Caudate nucleus (tissue), 63 donors: ENCODE measurements at places on chromosomes 4 and X.

- DNase-seq: no peak
Measured at GRCh38 chr4:122131562-122132157, 20.5 kb upstream of the BLTP1 start.

- no peak for DNase-seq
Measured at GRCh38 chr4:140529434-140529833, 5.5 kb downstream of the ELMOD2 start.

- no peak for DNase-seq
Measured at GRCh38 chrX:78105944-78106650, 2.0 kb downstream of the PGK1 start.

GRCh38 chr4:90718931-90719330, 591.7 kb downstream of the CCSER1 start:
- no peak for DNase-seq

DNA sequence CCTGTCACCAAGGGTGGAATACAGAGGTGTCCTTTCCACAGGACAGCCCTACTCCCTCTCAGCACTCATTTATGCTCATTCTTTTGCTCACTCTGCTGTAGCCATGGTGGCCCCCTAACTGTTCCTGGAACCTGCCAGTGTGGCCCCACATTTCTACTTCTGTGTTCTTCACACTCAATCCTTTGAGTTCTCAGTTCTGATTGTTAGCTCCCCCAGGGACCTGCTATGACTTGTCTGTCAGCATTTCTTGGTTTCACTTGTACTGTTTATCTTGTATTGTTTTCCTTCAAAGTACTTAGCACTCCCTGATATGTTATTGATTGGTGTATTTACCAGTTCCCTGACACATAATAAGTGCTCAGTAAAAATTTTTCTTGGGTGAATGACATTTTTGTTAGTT, 14.9 kb downstream of the VBP1 start:
- DNase-seq: no peak

DNA sequence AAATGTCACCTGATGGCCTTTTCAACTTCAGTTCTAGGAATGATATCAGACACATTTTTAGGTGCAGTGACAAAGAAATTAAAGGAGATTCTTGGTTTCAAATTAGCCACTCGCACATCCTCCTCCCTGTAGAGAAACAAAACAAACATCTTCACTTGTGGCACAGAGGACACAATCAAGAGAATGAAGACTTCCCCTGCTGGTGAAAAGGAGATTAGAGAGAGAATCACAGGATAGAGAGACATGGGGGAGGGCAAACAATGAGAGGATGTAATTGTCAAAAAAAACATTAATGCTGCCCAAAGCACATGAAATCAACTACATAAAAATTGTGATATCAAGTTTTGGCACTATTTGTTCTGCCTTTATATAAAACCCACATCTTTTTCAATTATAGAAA, 34.5 kb downstream of the ACE2 start:
- DNase-seq: no peak

GRCh38 chr4:107468812-107469211, 251.2 kb downstream of the PAPSS1 start:
- DNase-seq: no peak

GRCh38 chr4:177687117-177687516, 244.9 kb upstream of the AGA start:
- no peak for DNase-seq

- no peak for DNase-seq
Measured at GRCh38 chr4:52510939-52511565, 148.0 kb downstream of the USP46 start.

- no peak for DNase-seq
Measured at GRCh38 chr4:62676962-62677361, 1476.8 kb downstream of the ADGRL3 start.

DNA sequence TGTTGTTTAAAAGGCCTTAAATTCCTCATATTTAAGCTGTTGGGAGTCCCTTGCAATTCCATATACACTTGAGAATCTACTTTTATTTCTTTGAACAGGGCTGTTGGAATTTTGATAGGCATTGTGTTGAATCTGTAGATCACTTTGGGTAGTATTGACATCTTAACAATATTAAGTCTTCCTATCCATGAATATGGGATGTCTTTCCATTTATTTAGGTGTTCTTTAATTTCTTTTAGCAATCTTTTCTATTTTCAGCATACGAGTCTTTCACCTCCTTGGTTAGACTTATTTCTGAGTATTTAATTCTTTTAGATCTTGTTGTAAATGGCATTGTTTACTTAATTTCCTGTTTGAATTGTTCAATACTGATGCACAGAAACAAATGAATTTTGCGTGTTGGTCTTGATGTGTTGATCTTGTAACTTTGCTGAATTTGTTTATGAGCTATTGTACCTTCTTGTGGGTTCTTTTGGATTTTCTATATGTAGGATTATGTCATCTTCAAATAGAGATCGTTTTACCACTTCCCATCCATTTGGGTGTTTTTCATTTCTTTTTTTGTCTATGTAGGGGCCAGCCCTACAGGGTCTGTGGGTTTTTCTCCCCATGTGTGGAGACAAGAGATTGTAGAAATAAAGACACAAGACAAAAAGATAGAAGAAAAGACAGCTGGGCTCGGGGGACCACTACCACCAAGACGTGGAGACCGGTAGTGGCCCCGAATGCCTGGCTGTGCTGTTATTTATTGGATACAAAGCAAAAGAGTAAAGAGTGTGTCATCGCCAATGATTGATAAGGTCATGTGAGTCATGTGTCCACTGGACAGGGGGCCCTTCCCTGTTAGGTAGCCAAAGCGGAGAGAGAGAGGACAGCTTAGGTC, 18.2 kb upstream of the CTBP1 start:
- DNase-seq: no peak

GRCh38 chrX:97860226-97860625, 976.5 kb downstream of the RPA4 start:
- no peak for DNase-seq

DNA sequence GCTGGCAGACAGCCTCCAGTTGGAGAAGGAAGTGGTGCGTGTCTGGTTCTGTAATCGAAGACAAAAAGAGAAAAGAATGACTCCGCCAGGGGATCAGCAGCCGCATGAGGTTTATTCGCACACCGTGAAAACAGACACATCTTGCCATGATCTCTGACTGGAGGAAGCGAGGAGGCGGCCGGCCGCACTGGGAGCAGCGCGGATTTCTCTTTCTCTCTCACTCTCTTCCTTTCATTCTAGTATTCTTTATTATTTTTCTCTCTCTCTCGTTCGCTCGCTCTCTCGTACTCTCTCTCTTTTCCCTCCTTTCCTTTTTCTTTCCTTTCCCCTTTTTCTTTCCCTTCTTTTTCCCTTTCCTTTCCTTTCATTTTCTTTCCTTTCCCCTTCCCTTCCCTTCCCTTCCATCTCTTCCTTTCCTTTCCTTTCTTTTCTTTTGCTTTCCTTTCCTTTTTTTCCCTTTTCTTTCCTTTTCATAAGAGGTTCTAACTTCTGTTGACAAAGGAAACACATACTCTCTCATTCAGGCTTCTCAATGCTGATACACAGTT, 1.2 kb downstream of the POU3F4 start:
- no peak for DNase-seq

DNA sequence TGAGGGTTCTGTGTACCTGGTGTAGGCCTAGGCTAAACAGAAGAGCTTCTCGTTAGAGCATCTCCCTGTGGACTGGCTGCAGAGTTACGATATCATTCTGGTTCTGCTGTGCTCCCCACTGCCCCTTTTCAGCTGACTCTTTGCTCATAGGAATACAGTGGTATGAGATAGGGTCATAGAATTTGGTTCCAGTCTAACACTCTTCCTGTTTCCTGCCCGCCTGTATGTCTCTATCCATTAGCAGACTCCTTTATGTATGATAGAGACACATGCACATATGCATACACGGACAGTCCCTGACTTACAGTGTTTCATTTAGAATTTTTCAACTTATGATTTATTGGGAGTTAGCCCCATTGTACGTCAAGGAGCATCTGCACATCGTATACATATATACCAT, 15.3 kb downstream of the RNF4 start:
- no peak for DNase-seq

- no peak for DNase-seq
Measured at GRCh38 chr4:188092824-188093223, 16.6 kb downstream of the TRIML2 start.

DNA sequence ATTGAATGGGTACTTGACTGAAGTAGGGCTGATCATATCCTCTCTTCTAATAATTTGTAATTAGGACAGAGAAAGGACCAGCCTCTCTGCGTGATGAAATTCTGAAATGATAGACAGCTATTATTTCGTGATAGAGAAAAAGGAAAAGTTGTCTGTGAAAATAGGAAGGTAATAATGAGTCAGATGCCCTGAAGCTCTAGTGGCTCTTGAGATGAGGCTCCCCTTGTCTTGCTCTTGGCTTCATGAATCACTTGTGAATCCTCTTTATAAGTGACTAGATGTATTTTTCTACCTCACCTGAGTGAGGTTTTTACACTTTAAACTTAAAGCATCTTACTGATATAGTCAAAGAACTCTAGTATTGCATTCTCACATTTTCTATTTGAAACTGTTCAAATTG, 888.9 kb downstream of the PCDH18 start:
- DNase-seq: no peak

GRCh38 chr4:7829652-7830580, 109.7 kb downstream of the AFAP1 start:
- no peak for DNase-seq

DNA sequence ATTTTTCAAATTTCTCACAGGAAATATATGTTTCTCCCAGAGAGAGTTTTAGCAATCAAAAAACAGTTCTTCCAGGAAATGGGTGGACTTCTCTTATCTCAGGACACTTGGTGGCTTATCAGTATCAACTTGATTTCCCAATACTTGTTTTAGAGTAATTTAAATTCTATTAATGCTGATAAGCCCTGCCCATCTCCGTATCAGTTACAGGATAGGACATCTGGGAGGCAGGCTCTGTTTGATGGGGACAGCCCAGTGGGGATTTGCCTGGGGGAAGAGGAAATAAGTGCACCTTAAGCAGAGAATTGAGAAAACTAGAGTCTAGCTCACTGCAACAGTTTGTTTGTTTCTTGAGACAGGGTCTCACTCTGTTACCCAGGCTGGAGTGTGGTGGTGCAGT, 43.2 kb upstream of the PDGFRA start:
- no peak for DNase-seq

DNA sequence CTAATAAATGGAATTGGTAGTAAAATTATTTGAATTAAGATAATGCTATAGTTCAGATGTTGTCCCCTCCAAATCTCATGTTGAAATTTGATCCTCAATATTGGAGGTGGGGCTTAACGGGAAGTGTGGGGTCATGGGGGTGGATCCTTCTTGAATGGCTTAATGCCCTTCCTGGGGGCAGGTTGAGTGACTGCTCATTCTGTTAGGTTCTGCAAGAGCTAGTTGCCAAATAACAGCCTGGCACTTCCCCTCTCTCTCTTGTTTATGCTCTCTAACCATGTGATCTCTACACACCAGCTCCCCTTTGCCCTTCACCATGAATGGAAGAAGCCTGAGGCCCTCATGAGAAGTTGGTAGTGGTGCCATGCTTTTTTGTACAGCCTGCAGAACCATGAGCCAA, 724.8 kb upstream of the FTHL17 start:
- no peak for DNase-seq

DNA sequence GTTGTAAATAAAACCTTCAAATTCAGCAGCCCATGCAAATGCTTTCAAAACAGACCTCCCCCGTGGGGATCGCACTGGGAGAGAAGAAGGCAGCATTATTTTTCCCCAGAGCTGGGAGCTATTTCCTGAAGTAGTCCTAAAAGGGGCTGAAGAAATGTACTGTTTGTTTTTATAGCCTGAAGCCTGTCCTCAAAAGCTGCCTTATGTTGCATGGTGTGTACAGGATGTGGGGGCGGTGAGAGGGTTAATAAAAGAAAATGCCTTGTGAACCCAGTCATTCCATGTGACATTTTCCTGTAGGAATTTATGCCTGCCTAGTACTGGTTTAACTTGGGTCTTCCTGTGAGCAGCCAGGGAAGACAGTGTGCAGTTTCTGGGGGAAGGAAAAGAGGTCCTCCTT, 144.1 kb downstream of the SOWAHB start:
- DNase-seq: no peak

GRCh38 chr4:62133101-62133897, 933.2 kb downstream of the ADGRL3 start:
- no peak for DNase-seq

DNA sequence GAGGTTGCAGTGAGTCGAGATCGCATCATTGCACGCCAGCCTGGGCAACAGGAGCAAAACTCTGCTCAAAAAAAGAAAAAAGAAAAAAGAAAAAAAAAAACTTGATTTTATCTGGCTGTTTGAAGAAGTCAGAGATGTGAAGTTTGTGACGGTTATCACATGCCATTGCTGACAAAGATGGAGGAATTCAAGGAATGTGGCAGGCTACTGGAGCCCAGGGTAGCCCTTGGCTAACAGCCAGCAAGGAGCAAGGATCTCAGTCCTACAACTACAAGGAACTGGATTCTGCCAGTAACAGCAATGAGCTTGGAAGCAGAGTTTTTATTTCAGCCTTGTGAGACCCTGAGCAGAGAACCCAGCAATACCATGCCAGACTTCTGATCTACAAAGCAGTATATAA, 24.3 kb upstream of the TET2 start:
- DNase-seq: no peak

GRCh38 chrX:53116101-53116500, 22.2 kb downstream of the KANTR start:
- DNase-seq: no peak

GRCh38 chrX:122546269-122546668, 637.8 kb upstream of the GRIA3 start:
- DNase-seq: no peak

- no peak for DNase-seq
Measured at GRCh38 chr4:184102927-184103326, 114.7 kb downstream of the ENPP6 start.

DNA sequence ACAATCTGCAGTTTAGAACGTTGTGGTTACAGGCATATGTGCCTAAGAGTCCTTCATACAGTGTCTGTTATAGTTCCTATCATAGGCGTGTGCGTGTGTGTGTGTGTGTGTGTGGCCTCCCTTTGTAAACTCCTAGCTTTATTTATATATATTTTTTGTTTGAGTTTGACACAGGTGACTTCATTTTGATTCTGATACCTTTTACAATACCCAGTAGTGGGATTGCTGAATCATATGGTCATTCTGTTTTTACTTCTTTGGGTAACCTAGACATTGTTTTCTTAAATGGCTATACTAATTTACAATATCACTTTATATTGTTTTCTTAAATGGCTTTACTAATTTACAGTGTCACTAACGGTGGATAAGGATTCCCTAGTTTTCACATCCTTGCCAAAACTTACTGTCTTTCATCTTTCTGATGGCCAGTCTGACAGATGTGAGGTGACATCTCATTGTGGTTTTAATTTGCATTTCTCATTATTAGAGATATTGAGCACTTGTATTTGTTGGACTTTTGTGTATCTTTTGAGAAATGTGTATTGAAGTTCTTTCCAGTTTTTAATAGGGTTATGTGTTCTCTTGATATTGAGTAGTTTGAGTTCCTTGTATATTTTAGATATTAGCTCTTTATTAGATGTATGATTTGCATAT, 211.1 kb upstream of the NUDT6 start:
- DNase-seq: no peak

DNA sequence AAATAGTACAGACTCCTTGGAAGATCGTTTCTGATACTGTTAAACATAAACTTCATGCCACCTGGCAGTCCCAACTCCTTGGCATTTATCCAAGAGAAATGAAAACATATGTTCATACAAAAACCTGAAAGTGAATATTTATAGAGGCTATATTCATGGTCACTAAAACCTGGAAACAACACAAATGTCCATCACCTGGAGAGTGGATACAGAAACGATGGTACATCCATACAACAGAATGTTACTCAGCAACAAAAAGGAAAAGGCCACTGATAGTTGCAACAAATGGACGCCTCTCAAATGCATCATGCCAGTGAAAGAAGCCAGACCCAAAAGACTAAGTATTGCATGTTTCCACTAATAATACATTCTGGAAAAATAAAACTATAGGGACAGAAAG, 34.0 kb upstream of the SORBS2 start:
- no peak for DNase-seq
